ENCODE measurements at places on chromosomes 5 and 9. TPM values are rescaled to one million over a fixed set of nuclear protein-coding genes. Genes with fewer than 3 reads are reported as not detected.

GRCh38 chr5:176508603-176509002, 28.6 kb downstream of the RNF44 start:
- DNase-seq, result no peak

Gene APC
- 39.6 TPM for total RNA-seq

DNA sequence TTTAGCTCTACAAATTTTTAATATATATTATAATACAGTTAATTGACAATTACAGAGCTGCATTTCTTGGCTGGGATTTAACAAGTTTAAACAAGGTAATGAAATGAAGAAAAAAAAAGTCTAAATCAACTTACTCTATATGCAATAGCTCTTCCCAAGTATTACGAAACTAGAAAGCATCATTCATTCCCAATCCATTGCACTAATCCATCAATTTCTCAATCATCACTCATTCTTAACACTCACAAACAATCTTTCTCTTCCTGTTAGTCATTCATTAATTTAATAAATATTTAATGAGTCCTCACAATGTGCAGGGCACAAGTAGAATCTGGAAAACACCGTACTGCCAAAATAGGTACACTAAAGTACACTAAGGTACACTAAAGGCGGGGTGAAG, 42.9 kb upstream of the APBA1 start:
- DNase-seq, result no peak

Gene IRX1
- not detected for total RNA-seq

DNA sequence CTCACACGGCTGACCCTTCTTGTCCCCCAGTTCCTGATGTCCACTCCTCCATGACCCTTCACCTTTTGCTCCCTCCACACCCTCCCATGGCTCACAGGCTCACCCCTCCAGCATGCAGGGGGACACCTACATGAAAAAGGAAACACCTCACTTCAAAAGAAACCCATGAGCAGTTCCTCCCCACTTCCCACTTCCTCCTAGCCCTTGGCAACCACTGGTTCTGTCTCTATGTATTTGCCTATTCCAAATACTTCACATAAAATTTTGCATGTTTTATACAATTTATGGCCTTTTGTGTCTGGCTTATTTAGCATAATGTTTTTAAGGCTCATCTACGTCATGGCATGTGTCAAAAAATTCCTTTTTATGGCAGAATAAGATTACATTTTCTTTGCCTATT, 100.2 kb upstream of the S1PR3 start:
- no peak for DNase-seq

Gene ANKRD18B
- total RNA-seq, result 12.2 TPM

DNA sequence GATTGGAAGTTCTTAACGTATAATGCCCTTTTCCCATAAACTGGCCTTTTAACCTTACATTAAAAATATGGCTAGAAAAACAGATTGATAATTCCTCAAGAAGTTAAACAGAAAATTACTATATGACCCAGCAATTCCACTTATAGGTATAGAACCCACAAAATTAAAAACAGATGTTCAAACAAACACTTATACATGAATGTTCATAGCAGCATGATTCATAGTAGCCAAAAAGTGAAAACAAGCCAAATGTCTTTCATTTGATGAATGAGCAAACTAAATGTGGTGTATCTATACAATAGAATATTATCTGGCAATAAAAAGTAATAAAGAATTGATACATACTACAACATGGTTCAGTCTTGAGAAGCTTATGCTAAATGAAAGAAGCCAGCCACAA, 35.5 kb downstream of the POU5F2 start:
- no peak for DNase-seq

DNA sequence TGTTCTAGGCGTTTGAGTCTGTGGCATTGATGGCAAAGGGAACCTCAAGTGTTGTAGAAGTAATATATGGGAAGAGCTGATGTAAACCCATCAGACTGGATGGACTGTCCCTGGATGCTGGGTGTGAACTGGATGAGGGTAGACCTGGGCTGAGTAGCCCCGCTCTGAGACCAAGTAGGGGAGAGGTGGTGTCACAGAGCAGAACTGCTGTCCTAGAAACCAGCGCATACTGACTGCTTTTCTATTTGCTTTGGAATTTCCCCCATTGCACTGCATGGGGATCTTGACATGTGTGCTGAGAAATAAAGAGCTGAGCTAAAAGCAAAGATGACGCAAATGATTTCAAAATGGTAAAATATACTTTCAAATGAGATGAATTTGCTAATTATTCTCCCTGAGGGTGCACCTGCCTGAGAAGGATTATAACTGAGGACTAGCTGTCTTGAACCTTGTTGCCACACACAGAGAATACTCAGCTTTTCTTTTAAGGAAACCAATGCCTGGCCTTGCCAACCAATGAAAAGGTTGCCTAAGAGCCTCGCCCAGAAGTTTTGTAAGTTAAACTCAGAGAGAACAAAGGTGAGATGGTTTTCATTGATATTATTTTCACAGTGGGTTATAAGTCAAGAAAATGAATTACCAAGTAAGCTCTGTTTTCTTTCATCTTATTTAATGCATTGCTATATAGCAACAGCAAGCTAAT, 44.8 kb downstream of the NIM1K start:
- DNase-seq, result no peak

Gene C9
- total RNA-seq, result 0.44 TPM

Gene CCL27
- total RNA-seq, result not detected

Gene PCDHGA10
- 4.4 TPM for total RNA-seq

Gene ARHGEF37
- 7.1 TPM for total RNA-seq

DNA sequence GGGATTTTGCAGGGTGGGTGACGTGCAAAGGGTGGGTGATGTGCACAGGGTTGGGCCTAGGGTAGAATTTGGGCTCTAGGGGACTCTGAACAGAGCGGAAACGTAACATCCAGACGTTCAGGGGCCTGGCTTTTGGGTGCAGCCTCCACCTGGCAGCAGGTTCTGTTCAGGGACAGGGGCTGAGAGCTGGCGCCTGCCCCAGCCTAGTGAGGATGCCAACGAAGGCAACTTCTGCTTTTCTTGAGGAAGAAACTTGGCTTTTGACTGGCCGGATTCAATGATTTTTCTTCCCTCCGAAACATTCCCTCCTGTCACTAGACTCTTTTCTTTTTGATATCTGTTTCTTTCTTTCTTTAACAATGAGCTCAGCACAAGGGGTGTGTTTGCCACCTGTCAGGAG, 38.6 kb upstream of the SLC6A19 start:
- no peak for DNase-seq

Gene PLAC8L1
- 0.80 TPM for total RNA-seq
